ENCODE measurements at places on chromosomes 11 and 22. TPM values are rescaled to one million over a fixed set of nuclear protein-coding genes. Genes with fewer than 3 reads are reported as not detected.
A peak's percentile ranks its signal among the peaks of the same experiment; 100 is the strongest.

- DNase-seq, result no peak
These were observed 75.9 kb upstream of the ARFGAP3 start for GRCh38 chr22:42932857-42933484.

Gene OR8D4
- not detected for total RNA-seq

- DNase-seq, result no peak
These were observed 38.5 kb downstream of the ISX start for GRCh38 chr22:35104491-35104890.

GRCh38 chr11:106474274-106474673 is 396.8 kb downstream of the AASDHPPT start:
- DNase-seq, result no peak

DNA sequence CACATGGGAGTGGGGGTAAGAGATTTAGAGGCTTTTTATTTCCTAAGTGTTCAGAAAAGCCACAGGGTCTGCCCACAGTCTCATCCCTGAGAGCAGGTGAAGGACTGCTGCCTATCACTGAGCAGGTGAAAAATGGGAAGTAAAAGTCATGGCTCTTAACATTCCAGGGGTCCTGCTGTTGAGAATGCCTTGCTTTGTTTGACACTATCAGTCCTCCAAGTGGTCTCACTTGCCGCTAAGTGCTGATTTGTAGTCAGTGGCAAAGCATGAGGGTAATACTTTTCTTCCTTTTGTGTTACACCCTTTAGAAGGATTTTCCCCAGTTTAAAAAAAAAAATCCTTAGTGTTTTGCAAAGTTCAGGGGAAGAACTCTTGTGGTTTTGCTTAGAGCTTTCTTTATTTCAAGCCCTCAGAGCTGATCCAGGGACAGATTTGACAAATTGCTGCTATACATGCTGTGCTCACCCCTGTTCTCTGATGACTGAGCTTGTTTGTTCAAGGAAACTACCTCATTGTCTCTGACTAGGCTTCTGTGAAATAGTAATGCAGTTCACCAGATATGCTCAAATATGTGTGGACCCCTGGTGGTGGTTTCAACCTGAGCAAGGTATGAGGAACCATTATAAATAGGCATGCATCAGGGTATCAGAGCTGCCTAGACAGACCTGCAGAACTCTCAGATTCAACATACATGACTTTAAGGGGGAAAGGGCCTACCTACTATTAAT is 141.0 kb downstream of the ARHGAP42 start:
- DNase-seq, result peak; percentile 44

Gene VSIG10L2
- total RNA-seq, result not detected

Gene PKDREJ
- total RNA-seq, result 0.09 TPM

- no peak for DNase-seq
These were observed 53.3 kb downstream of the TCF20 start for GRCh38 chr22:42217019-42217751.

Gene CASP12
- not detected for total RNA-seq

Gene MB
- total RNA-seq, result 0.29 TPM

Data from H9 (cell line).